EL (cell line): ENCODE measurements at places on chromosomes 3 and 15.

DNA sequence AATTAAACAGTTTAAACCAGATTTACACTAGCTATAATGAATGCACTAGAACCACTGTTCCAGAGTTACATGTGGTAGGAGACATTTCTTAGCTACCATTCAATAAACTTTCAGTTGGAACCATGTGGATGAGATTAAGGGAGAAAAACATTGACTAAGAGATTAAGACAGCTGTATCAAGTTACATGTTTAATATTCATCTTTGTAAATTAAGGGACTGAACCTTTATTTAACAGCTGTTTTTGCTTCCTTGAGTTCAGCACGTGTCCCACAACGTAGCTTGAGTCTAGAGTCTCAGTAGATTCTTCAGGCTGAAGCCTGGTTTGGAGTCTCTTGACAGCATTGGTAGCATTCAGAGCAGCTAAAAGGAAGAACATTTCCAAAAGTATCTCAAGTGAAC is 27.2 kb upstream of the CFAP44 start:
- DNase-seq = no peak

DNA sequence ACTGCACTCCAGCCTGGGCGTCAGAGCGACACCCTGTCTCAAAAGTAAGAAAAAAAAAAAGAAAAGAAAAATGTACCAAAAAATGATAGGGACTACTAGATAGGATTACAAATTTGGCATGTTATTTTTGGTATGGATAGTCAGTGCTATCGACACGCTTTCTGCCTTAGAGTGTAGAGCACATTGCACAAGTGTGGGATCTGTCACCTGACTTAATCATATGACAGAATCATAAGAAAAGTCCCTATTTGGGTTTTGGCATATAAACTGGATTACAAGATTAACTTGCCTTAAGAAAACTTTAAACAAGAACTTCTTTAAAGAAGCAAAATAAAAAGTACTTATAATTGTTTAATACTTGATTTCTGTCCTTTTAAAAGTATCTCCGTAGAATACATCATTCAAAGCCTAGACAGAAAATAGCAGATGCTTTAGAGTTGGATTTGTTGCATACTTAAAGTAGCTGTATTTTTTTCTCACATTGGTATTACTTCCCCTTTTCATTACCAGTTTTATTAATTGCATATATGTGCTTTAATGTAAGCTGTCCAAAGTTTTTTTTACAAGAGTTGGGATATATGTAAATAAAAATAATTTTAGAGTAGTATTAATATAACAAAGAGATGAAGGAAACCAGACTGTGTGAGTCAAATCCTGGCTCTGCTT is 7.8 kb downstream of the ATP6V1A start:
- no peak for DNase-seq

DNA sequence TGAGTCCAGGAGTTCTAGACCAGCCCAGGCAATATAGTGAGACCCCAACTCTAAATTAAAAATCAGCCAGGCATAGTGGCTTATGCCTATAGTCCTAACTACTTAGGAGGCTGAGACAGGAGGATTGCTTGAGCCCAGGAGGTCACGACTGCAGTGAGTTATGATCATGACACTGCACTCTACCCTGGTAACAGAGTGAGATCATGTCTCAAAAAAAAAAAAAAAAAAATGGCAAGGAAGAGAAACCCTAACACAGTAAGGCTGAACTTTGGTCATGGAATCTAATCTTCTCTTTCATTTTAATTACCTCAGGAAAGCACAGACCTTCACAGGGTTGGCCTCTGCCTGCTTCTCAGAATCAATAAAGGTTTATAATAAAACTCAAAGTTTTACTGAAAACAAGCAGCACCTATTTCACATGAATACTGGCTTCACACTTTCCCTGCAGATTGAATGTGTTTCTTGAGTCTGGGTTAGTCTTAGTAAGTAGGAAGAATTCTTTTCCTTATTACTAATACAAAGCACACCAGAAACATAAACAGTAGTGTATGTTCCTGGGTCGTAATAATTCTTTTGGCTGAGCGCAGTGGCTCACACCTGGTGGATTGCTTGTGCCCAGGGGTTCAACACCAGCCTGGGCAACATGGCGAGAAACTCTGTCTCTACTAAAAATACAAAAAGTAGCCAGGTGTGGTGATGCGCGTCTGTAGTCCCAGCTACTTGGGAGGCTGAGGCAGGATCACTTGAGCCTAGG is 11.6 kb upstream of the NR2C2 start:
- no peak for DNase-seq

- DNase-seq = no peak
Measured at GRCh38 chr3:155934230-155934629, 63.8 kb downstream of the GMPS start.

DNA sequence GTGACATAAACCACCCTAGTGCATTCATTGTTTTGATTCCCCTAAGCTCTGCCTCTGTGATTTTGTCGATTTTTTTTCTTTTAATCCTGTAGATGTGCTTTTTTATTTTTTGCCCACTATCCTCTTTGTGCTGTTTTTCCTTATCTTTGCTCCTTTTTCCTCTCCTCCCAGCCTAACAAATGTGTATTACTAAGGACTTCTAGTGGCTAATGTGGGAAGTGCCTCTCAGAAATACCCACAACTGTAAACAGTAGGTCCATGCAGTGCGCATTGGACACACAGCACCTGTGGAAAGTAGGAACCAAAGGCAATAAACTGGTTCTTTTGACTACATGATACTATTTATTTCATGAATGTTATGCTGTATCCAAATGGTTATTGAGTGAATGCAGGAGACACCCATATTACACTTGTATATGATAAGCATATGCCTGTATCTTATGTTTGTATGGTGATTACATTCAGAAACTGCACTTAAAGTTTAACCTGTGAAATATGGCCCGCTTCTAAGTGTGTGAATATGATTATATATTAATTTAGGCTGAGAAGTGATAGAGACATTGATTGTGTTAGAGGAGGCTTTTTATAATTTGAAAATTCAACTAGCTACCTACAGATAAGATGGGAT is 147.8 kb downstream of the PLCL2 start:
- DNase-seq = peak; percentile 15

- DNase-seq = no peak
Measured at GRCh38 chr15:33801954-33802353, 166.3 kb upstream of the CHRM5 start.
